ENCODE measurements at places on chromosomes 12 and 14. TPM values are rescaled to one million over a fixed set of nuclear protein-coding genes. Genes with fewer than 3 reads are reported as not detected.

Gene AQP5
- 0.43 TPM for total RNA-seq

Gene DNAH10
- under 0.01 TPM for total RNA-seq

Gene OR4E2
- not detected for total RNA-seq

Gene DCN
- total RNA-seq: not detected

Gene OLR1
- total RNA-seq: under 0.01 TPM

Measured in nasal cavity respiratory epithelium epithelial cell of viscerocranial mucosa (primary cell).